ENCODE measurements at places on chromosomes 6 and 20.

DNA sequence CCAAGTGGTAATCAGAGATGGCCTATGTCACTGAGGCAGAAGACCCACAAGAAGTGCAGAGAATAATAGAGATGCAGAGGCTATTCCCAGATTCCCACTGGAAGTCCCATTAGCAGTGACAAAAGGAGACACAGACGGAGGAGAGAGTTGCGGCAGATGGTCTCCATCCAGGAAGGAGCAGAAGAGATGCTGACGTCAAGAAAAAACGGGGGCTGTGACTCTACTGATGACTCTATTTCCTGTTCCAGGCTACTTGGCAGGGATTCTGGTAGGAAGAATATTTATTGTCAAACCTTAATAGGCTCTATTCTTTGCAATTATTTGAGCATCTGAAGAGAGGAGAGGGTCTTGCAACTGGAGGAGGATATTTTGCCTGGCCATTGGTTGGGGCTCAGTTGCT lies 246.0 kb upstream of the ECI2 start:
- DNase-seq = no peak

DNA sequence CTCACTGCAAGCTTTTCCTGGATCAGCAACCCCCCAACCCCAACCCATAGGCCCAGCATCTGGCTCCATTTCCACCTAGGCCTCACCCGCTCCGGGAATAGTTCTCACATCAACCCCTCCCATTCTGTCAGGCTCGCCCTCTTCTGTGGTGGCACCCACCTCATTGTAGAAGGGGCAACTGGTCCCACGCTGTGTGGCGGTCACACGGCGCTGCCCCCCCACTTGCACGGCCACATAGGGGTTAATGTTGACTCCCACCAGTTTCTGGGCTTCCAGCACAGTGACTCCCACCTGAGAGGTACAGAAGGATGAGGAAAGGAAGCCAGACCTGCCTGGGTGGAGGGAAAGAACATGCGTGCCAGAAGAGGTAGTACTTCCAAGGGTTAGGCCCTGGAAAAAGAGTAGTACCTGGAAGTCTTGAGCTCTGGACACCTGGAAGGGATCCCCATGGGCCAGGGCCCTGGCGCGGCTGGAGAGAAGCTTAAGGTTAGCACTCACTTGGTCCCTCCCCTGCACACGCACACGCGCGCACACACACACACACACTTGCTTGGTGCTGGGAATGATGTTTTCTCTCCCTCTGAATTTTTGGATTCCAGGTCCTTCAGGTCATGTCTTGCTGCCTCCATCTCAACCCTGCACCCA lies 12.7 kb upstream of the SPAG4 start:
- DNase-seq = no peak

GRCh38 chr6:39200498-39201020 lies 28.7 kb downstream of the KCNK5 start:
- DNase-seq = no peak

DNA sequence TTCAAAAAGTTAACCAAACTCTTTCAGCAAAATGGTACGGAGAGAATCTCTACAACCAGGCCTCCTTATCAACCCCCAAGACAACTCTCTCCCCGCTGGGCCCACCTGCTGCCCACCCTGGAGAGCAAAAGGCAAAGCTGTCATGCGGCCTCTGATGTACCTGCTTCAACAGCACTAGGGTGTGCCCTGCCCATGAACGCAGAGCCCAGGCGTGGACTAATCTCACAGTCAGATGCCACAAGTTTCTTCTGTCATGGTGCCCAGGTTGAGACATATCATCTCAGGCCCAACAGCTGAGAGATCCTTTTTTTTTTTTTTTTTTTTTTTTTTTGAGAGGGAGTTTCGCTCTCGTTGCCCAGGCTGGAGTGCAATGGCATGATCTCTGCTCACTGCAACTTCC lies 26.3 kb downstream of the SLC2A4RG start:
- no peak for DNase-seq

- no peak for DNase-seq
These were observed 563.5 kb upstream of the NRSN1 start for GRCh38 chr6:23562554-23562953.

DNA sequence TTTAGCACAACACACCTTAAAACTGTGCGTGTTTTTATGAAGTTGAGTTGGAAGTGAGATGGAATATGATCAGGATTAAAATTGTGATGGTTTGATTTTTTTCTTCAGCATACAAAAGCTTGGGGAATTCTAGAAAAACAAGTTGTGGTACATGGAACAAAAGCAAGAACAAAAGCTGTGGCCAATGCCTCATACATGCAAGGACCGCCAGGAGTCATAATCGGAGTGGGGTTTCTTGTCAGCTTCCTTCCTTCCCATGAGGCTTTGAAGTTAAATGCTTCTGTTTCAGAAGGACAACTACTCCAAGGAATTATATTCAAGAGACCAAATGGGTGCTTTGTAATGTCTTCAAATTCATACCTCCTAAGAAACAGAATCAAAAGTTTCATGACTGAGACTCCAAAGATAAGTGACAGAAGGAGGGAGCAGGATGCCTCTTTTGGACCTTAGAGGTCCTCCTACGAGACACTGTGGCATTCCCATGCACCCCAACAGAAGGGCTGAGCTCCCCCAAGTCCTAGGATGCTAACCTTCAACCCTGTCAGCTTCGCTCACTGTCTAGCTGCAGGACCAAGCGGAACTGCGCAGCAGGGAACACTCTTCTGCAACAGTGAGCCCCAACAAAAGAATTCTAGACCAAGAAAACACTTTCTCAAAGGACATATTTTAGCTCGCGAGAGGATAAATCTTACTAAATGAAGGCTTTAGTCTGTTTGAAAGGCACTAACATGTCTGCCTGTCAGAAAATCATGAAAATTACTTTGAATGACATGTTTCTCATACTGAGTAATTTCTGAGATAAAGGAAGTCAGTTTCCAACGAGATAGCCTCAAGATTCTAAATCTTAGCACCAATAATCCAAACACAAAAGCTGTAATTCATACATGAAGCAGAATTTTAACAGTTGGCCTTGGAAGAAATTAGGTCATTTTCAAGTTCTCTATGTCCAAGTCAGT lies 108.5 kb upstream of the NHSL1 start:
- DNase-seq = no peak

GRCh38 chr6:131167773-131168172 lies 32.5 kb downstream of the AKAP7 start:
- no peak for DNase-seq

- no peak for DNase-seq
These were observed 436.2 kb upstream of the SOX4 start for GRCh38 chr6:21157186-21157929.

DNA sequence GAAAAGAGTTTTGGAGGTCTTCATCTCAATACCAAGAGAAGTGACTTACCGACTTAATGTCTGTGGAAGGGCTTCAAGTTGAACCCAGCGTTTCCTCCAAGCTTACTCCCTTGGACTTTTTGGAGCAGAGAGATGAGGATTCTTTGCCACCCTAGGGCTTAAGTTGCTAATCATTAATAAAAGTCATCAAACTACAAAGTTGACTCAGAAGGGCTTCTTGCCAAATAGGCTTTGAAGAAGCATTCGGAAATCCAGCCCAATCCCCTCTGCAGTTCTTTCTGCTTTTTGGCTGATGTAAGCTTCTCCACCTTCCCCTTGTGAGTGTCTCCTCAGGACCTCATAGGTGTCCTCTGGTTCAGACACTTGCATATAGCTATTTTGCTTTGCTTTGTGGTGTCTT lies at the start of gene SLC17A3:
SLC17A3 (minus strand) TSS at position 126 of the 400 bp plus-strand sequence. CDS start 5,856 bp downstream, outside the sequence.
- DNase-seq = no peak

DNA sequence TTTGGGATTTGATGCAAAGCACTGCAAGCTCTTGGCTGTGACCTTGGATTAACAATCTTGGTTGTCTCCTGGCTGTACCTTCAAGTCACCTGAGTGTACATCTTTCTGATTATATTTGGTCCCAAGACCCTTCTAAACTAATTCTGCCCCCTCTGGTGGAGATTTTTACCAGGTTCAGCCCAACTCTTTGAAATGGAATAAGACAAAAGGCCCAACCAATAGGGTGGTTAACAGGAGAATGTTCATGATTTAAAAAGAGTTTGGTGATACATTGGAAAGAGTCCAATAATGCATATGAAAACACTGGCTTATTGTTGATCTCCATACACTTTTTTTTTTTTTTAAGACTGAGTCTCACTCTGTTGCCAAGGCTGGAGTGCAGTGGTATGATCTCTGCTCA lies 77.5 kb upstream of the CD83 start:
- no peak for DNase-seq

- no peak for DNase-seq
These were observed 22.2 kb upstream of the FBXO30 start for GRCh38 chr6:145836772-145837171.

DNA sequence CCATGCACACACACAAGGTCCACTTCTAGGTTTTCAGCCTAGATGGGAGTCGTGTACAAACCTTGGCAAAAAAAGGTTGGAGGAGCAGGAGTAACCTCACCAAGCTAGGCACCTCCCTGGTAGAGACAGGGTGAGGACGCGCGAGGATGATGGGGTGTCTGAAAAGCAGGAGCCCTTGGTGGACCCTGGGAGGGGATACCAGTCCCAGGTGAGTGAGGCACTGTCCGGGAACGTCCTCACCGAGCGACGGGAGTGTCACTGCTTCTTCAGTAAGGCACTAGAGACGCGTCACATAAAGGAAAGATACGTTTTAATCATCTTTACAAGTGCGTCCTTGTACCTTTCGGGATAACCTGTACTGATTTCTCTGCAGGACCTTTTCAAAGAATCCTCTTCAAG lies 29.4 kb upstream of the ZBP1 start:
- DNase-seq = no peak
